Amygdala (tissue), 56 donors: ENCODE measurements at places on chromosomes 2 and 18.

DNA sequence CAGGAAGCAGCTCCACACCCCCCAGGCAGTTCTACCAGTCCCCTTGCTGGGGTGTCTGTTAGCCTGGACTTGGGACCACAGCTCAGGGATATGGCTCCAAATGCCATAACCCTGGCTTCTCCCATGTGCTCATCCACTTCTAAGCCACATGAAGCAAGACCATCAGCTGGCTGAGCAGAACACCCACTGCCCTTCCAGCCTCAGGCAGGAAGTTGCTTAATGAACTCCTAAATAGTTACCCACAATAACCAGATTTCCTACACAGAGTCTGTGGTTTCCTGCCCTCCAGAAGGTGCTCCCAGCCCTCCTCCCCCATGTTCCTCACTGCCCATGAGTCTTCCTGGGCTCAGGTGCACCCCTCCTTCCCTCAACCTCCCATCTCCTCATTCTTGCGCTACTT, 98.3 kb upstream of the EPC2 start:
- DNase-seq, result no peak

- peak; percentile 36 for DNase-seq
Measured at GRCh38 chr2:229800997-229801754, 86.8 kb upstream of the DNER start.

DNA sequence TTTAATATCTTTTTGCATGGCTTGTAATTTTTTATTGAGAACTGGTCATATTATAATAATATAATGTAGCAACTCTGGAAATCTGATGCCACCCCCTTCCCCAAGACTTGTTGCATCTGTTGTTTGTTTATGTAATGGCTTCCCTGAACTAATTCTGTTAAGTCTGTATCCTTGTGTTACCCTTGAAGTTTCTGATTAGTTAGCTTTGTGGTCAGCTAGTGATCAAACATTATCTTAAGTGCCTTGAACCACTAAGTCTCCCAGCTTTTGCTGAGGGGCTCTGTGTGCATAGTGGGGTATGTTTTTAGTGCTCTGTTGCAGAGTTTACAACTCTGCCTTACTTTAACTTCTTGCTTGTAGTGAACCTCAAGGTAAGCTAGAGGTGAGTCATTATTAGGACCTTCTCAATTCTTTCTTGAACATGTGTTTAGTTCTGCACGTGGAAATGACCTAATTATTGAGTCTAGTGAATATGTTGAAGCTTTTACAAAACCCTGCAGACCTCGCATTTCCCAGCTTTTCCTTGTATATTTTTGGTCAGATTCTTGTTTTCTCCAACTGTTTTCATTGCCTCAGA, 24.8 kb downstream of the SMCHD1 start:
- no peak for DNase-seq

DNA sequence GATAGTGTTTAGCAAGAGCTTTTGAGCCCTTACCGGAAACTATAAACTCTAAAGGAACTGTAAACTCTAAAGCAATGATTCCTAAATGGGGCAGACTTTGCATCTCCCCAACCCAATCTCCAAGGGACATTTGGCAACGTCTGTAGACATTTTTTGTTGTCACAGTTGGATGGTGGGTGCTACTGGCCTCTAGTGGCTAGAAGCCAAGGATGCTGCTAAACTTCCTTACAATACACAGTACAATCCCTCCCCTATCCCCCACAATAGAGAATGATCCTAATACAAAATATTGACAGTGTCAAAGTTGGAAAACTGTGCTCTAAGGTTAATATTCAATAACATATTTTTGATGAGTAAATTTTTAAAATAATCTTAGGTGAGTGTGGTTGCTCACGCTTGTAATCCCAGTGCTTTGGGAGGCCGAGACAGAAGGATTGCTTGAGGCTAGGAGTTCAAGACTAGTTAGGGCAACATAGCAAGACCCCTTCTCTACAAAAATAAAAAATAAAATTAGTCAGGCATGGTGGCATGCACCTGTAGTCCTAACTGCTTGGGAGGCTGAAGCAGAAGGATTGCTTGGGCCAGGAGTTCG, 66.7 kb downstream of the PTPN4 start:
- no peak for DNase-seq

- DNase-seq, result no peak
Measured at GRCh38 chr2:134505446-134505845, 213.4 kb downstream of the TMEM163 start.

DNA sequence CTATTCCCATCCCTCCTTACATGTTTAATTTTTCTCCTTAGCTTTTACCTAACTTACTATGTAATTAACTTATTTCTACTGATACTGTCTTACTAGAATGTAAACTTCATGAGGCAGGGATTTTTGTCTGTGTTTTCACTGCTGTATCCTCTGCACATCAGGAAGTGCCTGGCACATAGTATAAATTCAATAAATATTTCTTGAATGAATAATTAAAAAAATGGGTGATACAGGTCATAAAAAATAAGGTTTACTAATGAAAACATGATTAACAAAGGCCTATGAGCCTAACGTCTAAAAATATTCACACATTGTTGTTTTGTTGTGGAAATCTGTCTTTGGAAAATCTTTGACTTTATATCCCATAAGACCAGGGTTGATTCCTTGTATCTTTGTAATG, 4.5 kb downstream of the RBKS start:
- no peak for DNase-seq

GRCh38 chr2:218996937-218997336, 3.7 kb upstream of the CRYBA2 start:
- DNase-seq, result no peak

- DNase-seq, result no peak
Measured at GRCh38 chr2:230871361-230872150, 6.8 kb downstream of the ITM2C start.

GRCh38 chr2:172947461-172948153, 128.0 kb upstream of the MAP3K20 start:
- no peak for DNase-seq

- no peak for DNase-seq
Measured at GRCh38 chr2:233513953-233514655, 52.5 kb downstream of the USP40 start.

- DNase-seq, result peak; percentile 27
Measured at GRCh38 chr18:32289483-32290075, 99.7 kb downstream of the MEP1B start.

- DNase-seq, result no peak
Measured at GRCh38 chr2:58131191-58132011, 84.8 kb downstream of the VRK2 start.

DNA sequence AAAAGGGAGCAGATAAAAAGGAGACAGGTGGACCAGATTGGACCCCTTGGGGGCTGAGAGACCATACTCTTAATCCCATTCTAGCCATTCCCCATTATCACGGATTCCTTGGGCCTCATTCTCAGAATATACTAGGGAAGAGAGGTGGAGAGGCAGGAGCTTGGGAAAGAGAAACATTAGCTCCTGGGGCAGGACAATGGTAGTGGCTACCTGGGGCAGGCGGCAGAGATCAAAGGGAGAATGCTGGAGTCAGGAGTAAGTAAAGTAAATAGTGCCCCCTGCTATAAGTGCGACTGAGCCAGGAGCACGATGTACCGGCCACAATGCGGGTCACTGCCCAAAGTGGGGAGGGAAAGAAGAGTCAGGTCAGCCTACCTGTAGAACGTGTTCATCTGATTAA, 20.4 kb upstream of the IHH start:
- DNase-seq, result no peak

- no peak for DNase-seq
Measured at GRCh38 chr2:119263656-119264055, 40.0 kb downstream of the STEAP3 start.

DNA sequence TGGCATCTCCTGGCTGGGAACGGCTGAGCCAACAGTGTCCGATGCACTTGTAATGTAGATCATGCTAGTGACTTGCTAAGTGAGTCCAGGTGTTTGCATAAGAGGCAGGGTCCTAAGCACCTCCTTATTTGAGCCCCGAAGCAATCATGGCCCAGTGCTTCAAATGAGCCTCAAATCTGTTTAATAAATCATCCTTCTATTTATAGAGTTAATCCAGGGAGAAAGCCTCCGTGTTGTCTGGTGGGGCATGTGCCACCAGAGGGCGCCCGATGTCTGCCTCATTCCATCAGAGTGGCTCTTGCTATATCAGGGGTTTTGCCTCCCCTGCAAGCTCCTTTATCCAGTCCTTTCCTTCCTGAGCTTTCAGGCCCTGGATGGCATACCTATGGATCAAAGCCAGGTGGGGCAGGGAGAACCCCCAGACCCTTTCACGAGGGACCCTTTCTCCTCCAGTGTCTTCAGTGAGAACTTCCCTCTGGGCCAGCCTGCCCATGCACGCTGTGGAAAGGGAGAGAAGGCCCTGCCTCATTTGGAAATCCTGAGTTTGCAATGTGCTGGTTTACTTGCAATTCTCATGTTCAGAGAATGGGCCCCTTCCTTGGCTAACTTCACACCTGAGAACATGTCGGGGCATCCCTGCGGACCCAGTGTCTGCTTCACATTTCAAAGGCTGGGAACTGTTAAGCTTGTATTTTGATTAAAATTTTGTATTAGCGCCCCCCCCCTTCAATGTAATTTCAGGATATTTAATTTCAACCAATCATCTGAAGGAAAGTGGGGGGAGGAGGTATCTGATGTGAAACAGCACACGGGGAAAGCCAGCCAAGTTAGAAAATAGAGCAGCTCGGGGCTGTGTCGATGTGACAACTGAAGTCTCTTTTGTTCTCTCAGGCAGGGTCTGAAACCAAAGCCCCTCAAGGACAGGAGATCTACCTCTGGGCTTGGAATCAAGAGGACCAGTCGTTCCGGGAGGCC, 39.7 kb downstream of the RDH14 start:
- DNase-seq, result peak; percentile 32

DNA sequence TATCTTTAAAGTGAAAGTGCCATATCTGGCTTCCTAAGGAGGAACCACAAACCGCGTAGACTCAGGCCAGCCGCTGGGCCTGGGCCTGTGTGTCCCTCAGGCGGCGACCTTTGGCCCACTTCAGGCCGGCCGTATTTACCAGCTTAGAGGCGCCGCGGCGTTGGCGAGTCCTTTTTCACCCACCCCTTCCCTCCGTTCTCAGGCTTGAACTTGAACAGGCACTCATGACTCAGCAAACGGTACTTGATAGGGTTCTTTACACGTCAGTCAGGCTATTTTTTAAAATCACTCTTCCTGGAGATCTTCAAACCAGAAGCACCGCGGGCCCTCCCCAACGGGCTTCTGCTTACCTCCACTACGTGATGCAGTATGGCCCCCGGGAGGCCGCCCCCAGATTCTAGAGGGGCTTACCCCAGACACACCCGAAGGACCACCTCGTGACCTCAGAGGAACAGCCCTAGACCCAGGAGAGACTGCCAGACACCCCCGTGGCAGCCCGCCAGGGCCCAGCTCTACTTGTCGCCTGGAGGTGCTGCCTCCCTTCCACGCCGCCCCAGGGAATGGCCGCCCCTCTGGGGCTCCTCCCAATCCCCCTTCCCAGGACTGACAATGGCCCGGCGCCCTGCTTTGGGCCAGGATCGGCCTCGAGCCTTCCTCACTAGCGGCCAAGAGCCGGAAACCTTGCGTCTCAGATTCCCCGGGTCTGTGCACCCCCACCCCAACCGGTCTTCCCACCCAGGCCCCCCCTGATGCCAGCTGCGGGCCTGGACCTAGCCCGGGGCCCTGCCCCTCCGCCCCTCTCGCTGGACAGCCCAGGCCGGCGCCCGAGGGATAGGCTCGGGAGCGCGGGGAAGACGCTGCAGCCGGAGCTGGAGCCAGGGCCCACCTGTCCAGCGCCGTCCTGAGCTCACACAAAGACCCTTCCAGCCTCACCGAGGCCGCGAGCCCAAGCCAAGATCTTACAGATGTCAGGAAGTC, 33.8 kb upstream of the IMPA2 start:
- peak; percentile 84 for DNase-seq

DNA sequence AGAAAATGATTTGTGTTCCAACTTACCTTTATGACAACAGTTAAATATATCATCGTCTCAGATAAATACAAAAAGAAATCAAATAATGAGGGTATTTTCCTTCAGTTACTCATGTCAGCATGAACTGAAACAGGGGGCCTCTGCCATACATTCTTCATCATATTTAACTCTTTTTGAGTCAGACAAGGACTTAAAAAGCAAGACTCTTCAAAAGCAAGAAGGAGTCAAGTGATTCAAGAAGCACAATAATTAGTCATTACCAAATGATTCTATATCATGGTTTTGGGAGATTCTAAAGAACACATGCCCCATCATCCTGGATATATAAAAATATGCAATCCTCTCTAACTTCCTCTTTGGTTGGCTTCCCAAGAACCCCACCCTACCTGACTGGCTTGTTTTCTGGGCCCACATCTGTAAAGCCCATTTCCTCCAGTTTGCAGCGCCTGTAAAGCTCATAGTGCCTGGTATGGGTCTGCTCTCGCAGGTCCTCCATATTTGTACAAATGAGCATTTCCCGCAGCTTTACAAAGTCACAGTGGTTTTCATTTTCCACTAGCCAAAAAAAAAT, 49.7 kb downstream of the SEPTIN10 start:
- DNase-seq, result no peak

DNA sequence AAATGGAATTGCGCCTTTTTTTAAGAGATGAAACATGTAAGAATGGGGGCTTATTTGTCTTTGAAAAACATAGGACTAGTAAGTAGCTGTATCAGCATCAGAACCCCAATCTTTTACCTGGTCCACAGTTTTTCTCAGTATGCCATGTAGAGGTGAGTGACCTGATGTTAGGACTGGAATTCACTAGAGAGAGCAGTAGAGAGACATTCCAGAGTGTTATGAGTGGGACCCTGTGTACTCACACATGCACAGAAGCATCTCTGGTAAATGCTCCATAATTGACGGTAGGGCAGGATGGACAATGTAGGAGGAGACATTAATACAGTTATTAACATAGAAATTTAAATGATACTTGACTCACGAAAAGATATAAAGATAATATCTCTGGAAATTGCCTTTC, 1.4 kb upstream of the GALNT13 start:
- DNase-seq, result no peak

- DNase-seq, result no peak
Measured at GRCh38 chr2:65658881-65659280, 226.5 kb upstream of the SPRED2 start.

DNA sequence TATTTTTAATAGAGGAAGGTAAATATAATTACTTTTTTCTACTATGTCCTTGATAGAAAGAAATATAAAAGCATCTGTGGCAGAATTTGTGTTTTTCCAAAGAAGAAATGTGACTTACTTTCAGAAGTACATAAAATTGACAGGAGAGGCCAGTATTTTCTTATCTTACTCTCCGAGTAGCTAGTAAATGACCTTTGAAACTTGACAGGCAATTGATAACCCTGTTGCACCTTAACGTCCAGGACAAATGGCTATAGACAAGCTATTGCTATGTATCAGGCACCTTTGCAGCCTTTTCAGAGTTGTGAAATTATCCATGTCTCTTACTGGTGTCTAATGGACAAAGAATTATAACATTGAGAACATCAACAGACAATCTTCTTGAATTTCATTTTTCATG, 63.0 kb upstream of the TNFRSF11A start:
- no peak for DNase-seq

DNA sequence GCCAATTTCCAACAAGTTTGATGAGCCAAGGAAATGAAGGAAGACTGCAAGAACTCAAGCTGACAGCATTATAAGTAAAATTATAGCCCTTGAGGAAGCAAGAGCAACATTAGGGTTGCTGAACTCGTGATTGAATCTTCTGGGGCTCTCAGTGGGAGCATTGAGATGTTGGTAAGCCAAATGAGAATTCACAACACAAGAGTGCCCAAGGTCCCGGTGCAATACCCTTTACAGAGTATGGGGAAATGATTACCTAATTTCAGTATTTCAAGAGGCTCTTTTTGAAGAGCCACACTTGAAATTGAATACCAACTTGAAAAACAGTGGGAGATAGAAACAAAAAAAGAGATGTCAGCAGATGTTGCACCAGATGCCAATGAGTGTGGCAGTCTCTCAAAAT, 554.5 kb downstream of the STK39 start:
- DNase-seq, result no peak

- no peak for DNase-seq
Measured at GRCh38 chr2:206856513-206856912, 82.8 kb upstream of the CPO start.

- no peak for DNase-seq
Measured at GRCh38 chr2:19043893-19044292, 314.5 kb downstream of the OSR1 start.
